ENCODE measurements at places on chromosomes 5 and 9.

DNA sequence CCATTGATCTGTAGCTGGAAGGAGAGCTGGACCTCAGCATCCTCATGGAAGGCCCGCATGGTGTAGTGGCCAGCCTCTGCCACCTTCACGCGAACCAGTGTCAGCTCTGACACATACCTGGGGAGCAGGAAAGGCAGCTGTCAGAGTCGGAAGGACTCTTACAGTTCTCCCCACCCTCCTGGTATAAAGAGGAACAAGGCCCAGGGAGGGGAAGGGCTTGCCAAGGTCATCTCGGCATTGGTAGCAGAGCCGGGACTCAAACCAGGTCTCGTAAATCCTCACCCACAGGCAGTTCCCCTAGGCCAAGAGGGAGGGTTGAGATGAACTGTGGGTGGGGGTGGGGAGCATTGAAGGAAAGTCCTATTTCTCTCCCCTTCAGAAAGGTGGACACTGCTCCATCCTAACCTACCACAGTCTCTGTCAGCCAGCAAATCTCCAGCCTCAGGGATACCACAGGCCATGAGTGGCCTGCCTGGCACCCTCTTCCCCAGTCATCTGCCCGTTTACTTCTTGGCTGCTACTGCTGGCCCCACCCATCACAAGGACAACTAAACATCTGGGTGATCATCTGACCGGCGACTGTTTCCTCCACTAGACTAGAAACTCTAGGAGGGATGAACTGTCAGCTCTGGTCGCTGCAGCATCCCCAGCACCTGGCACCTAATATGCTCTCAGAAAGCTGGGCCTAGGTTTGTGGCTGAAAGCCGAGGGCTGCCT lies 23.5 kb downstream of the PDGFRB start:
- DNase-seq, result no peak

DNA sequence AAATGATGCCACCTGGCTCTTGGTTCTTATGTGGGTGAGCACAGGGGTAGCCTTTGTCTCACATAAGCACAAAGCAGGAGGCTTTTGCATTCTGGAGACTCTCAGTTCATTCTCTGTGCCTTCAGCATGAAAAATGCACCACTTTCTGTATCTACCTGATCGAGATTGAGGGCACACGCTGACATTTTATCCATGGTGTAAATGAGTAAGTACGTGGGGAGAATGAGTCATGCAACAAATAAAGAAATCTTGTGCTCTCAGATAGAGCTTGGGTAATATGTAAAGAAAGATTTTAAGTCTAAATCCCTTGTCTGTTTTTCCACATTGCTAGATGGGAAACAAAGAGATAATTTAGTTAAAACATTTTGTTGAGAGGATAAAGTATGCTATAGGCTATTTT lies 607.2 kb upstream of the WWC1 start:
- no peak for DNase-seq

- DNase-seq, result no peak
Observed at GRCh38 chr5:107682533-107682932, 11.8 kb upstream of the EFNA5 start.

- no peak for DNase-seq
Observed at GRCh38 chr9:78601957-78602565, 305.1 kb downstream of the PSAT1 start.

DNA sequence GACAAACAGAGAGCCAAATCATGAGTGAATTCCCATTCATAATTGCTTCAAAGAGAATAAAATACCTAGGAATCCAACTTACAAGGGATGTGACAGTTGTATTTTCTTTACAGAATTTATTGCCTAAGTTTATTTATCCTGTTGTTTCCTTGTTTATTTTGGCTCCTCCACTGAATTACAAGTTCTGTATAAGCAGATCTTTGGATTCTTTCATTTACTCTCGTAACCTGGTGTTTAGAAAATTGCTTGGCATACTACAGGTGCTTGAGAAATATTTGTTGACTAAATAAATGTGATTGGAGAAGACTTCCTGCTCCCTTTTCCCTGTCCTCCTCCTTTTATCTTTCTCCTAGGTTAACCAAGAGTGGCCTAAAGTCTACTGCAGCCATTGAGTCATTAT lies 455.6 kb downstream of the TMEM38B start:
- no peak for DNase-seq

- no peak for DNase-seq
Observed at GRCh38 chr5:176461349-176461748, 13.2 kb downstream of the FAF2 start.

DNA sequence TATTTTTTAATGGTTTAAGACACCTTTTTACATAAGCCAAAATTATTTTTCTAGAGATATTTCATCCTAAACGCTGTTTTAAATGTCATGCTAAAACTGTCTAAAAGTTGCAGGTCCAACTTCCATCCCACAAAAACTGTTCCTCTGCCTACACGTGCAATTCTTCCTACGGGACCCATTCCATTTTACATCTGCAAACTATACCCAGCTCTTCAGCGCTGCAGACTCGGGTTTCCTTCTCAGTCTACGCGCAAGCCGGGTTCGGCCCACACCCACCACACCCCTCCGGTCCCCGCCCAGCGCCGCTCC lies 8.7 kb downstream of the RANBP6 start:
- no peak for DNase-seq

DNA sequence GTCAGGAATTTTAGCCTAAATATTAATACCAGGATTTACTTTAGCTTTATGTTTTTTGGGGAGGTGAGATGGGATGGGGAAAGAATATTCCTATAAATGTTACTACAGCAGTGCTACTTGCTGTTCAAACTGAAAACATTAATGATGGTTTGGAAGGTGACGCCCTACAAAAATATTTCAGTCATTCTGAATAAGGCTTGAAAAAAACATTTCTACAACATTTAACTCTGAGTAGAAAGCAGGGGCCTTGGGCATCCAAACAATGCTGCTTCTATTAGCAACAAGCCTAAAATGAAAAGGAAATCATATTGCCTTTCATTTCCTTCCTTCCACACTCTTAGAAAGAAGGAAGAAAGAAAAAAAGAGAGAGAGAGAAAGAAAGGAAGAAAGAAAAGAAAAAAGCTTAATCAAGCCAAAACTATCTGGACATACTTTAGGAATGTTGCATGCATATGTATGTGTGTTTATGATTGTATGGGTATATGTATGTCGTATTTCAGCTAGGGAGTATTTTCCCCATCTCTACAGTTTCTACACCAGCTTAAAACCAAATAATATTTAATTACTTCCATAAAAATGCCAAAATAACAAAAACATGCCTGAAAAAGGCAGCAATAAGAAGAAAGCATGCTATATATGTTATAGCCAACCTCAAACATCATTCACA lies 16.3 kb upstream of the DAB2 start:
- no peak for DNase-seq

DNA sequence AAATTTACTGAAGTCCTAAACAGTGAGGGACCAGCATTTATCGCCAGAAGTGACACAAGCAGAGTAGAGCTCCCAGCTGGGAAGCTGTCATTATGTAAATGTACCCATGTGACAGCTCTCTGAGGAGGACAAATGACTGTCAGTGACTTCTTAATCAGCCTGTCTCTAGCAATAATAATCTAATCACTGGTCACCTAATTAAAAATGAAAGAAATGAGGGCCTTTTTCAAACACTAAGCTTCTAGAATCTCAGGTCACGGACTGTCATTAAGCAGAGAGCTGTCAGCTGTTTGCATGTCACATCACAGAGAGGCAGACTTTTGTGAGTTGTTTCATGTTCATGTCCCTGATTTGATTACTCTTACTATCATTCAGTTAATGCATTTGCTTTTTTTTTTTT lies 77.9 kb upstream of the FBXL17 start:
- DNase-seq, result no peak

DNA sequence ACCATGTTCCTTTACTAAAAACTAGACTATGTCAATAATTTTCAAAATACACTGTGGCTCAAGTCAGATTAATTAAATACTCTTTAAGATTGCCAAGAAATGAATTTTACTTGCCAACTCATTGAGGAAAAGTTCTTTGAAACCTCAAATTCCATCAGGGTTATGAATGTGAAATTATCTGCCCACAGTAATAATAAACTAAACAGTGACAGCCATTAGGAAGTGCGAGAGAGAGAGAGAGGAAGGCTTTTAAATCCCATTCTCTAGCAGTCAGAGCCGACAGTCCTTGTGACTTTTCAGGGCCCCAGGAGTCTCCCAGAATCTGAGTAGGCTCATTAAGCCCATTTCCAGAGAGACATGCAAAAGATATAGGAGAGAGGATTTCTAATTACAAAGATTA lies 236.1 kb downstream of the MARCHF11 start:
- no peak for DNase-seq

DNA sequence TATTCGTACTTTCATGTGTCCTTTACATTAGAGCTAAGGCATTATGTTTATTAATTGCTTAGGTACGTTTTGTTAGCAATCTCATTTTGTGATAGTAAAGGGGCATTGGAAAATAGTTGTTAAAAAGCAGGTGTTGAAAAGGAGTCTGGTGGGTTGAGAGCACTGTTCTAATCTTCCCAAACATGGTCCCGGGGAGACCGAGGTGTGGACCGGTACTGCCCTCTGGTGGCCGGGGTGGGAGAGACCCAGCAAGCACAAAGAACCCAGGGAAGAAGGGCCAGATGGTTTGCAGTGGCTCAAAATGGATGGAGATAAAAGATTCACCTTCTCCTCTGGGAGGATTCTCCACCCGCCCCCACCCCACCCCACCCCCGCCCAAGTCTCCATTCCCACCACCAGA lies 26.1 kb downstream of the IDNK start:
- DNase-seq, result peak; percentile 64

- no peak for DNase-seq
Observed at GRCh38 chr5:113266913-113267227, 167.9 kb downstream of the TSSK1B start.

DNA sequence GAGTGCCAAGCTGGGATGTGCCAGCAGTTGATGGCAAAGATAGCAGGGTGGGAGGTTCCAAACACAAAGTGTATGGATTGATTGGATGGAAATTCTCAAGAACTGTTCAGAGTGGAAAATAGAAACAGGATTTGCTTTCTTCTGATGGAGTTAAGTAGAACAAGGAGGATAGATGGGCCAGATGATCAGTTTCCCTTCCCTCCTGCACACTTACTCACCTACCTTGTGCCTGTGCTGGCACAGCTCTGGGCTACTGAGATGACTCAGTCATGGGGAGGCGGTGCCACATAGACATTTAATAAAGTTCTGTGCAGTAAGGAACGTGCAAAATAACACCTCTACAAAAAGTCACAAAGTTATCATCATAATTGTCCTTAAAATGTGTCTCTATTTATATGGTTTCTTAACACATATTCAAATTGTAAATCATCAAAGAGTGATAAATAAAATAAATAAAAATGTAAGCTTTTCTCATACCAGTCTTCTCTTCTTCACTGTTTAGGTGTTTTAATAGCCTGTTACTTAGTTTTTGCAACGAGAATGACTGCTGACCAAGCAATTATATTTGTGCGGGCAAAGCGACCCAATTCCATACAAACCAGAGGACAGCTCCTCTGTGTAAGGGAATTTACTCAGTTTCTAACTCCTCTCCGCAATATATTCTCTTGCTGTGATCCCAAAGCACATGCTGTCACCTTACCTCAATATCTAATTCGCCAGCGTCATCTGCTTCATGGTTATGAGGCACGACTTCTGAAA lies 12.7 kb downstream of the PTPDC1 start:
- no peak for DNase-seq

GRCh38 chr9:124800306-124801259 lies 23.6 kb downstream of the OLFML2A start:
- no peak for DNase-seq

GRCh38 chr5:128358826-128359225 lies 179.2 kb downstream of the FBN2 start:
- no peak for DNase-seq

- no peak for DNase-seq
Observed at GRCh38 chr9:128619127-128619526, 37.5 kb downstream of the DYNC2I2 start.

DNA sequence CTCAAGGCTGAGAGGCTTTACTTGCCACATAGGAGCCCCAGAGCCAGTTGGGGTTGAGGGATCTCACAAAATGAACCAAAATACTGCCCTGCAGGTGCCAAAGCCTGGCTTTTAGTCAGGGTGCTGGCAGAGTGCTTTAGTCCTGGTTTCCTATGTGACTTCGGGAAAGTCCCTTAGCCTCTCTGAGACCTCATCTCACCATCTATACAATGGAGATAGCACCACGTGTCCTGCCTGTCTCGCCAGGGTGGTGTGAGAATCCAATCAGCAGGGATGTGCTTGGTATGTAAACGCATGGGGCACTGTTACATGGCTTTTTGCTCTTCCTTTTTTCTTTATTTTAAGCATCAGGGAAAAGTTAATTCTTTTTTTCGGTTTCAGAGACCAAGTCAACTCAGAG lies 68.3 kb downstream of the SHB start:
- DNase-seq, result no peak

DNA sequence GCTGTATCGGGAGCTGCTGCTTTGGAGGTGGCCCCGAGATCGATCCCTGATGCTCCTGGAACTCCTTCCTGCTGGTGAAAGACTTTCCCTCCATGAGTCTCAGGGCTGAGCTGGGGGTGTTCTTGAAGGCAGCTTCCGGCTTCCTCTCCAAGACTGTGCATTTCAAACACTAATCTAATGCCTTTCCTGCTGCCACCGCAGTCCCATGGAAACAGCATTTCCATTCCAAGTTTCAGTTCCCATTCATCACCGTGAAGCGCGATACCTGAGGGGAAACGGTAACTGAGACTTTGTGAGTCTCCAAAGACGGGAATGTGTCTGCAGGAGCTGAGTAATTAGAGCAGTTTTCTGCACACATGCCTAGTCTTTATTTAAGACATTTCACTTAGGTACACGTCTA lies 230.1 kb downstream of the PAX5 start:
- DNase-seq, result no peak

GRCh38 chr9:126591083-126591482 lies 22.6 kb upstream of the LMX1B start:
- DNase-seq, result no peak

- peak; percentile 7 for DNase-seq
Observed at GRCh38 chr5:171355302-171355724, 32.3 kb upstream of the NPM1 start.

GRCh38 chr5:9269014-9269413 lies 276.9 kb downstream of the SEMA5A start:
- DNase-seq, result no peak

GRCh38 chr5:36741128-36741527 lies 134.7 kb downstream of the SLC1A3 start:
- DNase-seq, result no peak
